ENCODE measurements at places on chromosomes 2 and 18.

GRCh38 chr2:3475771-3476170 lies 43.6 kb downstream of the ADI1 start:
- DNase-seq: no peak

GRCh38 chr2:7930800-7931635 lies 750.8 kb upstream of the ID2 start:
- DNase-seq: no peak

GRCh38 chr2:37880551-37880950 lies 44.5 kb upstream of the RMDN2 start:
- DNase-seq: no peak

- DNase-seq: no peak
Observed at GRCh38 chr2:39311469-39311868, 67.7 kb upstream of the CDKL4 start.

- DNase-seq: no peak
Observed at GRCh38 chr18:35513181-35513936, 15.6 kb upstream of the INO80C start.

DNA sequence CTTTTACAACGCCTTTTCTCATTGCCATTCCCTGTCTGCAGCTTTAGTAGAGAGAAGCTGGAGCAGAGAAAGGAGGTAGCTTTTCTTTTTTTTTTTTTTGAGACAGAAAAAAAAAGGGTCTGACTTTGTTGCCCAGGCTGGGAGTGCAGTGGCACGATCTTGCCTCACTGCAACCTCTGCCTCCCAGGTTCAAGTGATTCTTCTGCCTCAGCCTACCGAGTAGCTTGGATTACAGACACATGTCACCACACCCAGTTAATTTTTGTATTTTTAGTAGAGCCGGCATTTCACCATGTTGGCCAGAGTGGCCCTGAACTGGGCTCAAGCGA lies 25.0 kb upstream of the ACSL3 start:
- DNase-seq: no peak

- DNase-seq: no peak
Observed at GRCh38 chr2:11154016-11154922, 998 bp upstream of the SLC66A3 start.

DNA sequence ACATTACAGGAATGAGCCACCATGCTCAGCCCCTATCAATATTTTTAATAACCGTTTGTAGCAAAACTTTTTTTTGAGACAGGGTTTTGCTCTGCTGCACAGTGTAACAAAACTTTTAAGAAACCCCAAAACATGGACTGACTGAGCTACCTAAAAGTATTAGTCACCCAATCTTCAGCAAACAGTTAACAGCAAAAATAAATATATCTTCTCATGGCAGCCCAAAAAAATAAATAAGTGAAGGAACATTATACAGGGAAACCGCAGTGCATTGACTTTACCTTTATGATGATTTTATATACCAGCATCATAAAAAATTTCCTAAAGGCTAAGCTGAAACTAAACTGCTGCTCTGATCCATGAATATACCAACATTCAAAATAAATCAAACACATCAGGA lies 424.6 kb downstream of the METTL4 start:
- no peak for DNase-seq

- peak; percentile 18 for DNase-seq
Observed at GRCh38 chr2:95530734-95531133, 46.2 kb upstream of the TRIM43B start.

- no peak for DNase-seq
Observed at GRCh38 chr2:184004289-184004947, 593.9 kb upstream of the ZNF804A start.

- DNase-seq: no peak
Observed at GRCh38 chr2:85986121-85986520, 97.3 kb upstream of the ST3GAL5 start.

DNA sequence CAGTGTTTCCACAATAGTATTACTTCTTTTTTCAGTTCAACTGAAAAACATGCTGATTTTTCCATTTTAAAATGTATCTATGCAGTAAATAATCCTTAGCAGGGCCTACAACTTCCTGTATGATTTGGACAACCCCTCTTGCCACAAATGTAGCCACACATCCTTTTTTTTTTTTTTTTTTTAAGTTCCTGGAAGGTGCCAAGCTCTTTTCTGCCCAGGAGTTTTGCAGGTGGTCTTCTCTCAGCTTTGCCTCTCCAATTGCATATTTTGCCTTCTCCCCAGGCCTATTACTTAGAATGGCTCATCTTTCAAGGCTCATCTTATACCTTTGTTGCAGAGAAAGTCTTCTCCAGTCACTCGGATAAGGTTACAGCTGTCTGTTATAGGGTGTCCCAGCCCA lies 11.6 kb downstream of the KLHL14 start:
- no peak for DNase-seq

GRCh38 chr18:78770823-78771139 lies 208.8 kb upstream of the SALL3 start:
- no peak for DNase-seq

- DNase-seq: no peak
Observed at GRCh38 chr2:68974946-68975665, 670 bp downstream of the GKN1 start.

DNA sequence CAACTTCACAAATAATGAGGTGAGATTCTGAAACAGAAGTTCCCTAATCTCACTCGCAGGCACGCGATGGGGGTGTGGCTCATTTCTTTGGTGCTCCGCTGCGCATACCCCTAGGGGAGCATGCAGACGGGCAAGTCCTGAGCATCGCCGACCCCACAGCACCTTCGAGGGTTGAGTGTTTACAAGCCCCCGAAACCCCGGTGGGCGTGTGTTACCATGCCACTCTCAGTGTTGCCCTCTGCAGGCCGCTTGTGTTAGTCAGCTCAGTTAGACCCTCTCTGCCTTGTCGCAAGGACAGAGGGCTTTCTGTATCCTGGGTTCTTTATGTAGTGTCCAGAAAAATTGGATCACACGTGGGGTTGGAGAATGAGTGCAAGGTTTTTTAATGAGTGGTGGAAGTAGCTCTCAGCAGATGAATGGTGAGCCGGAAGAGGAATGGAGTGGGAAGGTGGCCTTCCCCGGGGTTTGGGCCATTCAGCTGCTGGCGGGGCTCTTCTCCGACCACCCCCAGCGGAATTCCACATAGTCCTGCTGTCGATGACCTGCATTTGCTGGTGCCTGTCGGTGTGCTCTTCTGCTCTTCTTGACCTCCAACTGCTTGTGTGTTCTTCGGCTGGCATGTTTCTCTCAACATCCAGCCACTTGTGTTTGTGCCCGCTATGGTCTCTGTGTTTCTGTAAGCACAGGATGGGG lies 191.3 kb downstream of the RPRM start:
- DNase-seq: no peak

DNA sequence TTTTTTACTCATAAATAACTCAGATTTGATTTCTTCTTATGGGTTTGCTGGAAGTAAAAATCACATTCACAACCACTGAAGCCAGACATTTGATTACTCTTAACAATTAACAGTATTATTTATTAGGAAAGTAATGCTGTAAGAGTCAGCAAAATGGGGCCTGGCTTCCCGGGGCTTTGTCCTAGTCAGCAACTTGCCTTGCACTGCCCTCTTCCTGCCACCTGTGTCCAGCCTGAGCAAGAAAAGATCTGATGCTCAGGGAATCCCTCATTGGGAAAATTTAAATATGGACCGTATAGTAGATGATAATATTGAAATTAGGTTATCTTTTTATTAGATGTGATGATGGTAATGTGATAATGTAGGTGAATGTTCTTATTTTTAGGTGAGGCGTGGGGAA lies 30.8 kb upstream of the ACYP2 start:
- no peak for DNase-seq

DNA sequence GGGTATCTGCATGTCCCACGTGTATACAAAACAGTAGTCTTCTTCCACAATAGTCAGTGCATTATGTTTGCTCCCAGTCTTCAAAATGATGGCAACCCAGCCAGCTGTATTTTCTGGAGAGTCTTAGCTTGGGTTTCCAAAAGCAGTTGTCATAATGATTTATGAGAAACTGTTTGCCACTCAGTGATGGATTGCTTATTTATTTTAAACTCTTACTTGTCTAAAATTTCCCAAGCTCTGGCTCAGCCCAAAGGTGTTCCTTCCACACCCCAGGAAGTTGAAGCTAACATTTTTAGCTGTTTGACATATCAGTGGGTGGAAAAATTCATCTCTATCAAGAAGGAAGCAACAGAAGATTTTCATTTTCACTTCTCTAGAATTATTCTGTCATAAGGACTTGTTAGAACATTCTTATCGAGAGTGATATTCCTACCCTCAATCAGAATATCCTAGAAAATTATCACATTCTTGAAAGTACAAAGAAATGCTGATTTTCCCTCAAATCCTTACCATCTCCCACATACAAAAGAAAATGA lies 78.8 kb downstream of the ASAP2 start:
- no peak for DNase-seq

DNA sequence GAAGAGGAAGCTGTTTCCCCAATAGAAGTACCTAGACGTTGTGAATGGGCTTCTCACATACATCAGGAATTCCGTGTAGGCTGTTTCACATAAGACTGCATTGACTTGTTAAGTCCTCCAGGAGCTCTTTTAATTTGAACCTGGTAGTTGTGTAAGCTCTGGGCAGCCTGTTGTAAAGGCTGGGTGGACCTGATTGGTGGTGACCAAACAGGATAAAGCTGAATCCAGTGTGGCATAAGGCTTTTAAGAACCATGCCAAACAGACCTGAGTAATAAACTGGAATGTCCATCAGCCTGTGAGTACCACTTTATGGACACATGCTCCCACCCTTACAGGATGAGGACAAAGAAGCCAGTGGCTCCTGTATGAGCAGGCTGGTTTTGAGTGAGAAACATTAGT lies 24.1 kb downstream of the RMND5A start:
- DNase-seq: no peak

GRCh38 chr2:113015655-113016054 lies 10.4 kb downstream of the IL36A start:
- no peak for DNase-seq
